ENCODE measurements at places on chromosomes 2 and 18.

- no peak for DNase-seq
These were observed 236.6 kb downstream of the PTGR3 start for GRCh38 chr18:74972354-74972753.

DNA sequence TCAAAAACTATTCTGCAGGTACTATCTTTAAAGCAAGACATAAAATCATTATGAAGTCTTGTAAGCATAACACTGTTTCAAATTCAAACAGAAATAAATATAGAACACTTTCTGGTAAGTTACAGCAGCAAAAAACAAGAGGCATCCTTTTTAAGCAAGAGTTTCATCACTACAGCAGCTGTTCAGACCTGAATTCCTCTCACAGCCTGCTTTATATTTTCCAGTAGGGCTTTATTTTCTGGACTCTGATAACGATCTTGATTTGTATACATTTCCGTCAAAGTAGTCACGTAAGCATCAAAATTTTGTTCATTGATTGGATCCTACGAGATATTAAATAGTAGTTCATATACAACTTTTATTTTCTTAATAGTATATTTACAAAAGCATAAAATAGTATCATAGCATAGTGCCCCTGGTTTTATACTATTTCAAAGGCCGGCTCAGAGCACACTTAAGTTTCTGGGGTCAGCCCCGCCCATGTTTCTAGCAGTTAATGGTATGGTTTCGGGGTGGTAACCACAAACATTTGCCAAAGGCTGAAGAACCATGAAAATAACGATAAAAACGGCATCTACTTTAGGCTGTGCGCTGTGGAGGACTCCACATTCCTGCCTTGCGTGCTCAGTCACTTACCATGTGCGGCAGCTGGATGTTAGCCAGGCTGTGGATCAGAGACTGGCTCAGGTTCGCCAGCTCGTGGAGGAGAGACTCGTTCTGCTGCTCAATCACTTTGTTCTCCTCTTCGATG is 47.5 kb upstream of the PXDN start:
- peak; percentile 97 for DNase-seq

GRCh38 chr2:150142561-150142960 is 344.9 kb downstream of the RND3 start:
- peak; percentile 91 for DNase-seq

DNA sequence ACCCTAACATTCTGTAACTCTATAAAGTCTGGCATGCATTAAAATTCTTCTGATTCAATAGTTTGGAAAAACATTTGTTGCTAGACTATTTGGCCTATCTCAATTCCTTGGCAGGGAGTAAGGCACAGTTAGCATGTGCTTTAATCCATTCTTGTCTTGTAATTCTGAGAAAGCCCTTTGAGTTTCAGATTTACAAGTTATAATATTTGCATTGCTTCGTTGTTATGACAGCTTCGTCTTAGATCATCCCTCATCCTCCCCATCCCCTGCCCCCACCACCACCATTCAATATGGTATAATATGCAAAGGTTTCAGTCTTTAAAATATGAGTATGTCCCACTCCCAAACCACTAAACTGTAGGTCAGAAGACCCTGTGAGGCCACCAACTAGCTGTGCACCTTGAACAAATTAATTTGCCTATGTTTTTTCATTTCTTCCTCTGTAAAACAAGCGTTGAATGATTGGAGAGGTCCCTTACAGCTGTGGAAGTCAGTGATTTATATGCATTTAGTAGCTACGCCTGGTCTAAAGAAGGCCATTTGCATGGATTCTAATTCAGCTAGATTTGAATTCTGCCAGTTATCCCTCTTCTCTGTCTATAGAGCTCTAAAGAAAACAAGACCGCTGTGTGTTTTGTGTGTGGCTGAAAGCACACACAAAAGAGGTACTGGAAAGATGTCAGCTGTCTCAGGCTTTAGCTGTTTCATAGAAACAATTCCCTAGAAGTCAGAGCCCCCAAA is 591 bp downstream of the C2orf80 start:
- no peak for DNase-seq

- no peak for DNase-seq
These were observed at the start of gene IGFBP2 for GRCh38 chr2:216632952-216633615. Gene IGFBP2, plus strand, starts transcription at chr2:216633420. Its CDS starts 104 bp downstream, at chr2:216633524.

DNA sequence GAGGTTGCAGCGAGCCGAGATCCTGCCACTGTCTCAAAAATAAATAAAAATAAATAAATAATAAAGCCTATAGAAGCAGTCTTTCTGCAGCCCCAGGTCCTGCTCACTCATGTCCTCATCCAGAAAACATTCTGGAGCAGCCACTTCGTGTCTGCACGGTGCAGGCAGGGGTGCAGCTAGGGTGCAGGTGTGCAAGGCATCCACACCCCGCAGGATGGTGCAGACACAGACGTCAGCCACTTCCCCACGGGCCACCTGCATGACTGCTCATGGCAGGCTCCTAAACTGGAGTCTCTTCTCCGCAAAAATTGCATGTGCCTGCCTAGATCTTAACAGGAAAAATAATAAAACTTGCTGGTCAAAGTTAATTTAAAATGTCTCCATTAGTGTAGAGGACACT is 80.2 kb upstream of the SNTG2 start:
- no peak for DNase-seq

GRCh38 chr2:188969651-188970050 is 4.5 kb upstream of the COL3A1 start:
- no peak for DNase-seq

GRCh38 chr2:224042191-224042696 is 3.2 kb upstream of the SERPINE2 start:
- DNase-seq = peak; percentile 32

- peak; percentile 4 for DNase-seq
These were observed 884.8 kb upstream of the ZEB2 start for GRCh38 chr2:145404690-145405089.

GRCh38 chr2:181203412-181203811 is 223.0 kb downstream of the UBE2E3 start:
- DNase-seq = peak; percentile 85

GRCh38 chr2:120661551-120661950 is 74.1 kb upstream of the GLI2 start:
- peak; percentile 41 for DNase-seq

Measured in fibroblast of skin of abdomen (primary cell).